ENCODE measurements at places on chromosomes 7 and 10.

GRCh38 chr10:963655-964054 lies 24.6 kb upstream of the GTPBP4 start:
- DNase-seq: no peak

DNA sequence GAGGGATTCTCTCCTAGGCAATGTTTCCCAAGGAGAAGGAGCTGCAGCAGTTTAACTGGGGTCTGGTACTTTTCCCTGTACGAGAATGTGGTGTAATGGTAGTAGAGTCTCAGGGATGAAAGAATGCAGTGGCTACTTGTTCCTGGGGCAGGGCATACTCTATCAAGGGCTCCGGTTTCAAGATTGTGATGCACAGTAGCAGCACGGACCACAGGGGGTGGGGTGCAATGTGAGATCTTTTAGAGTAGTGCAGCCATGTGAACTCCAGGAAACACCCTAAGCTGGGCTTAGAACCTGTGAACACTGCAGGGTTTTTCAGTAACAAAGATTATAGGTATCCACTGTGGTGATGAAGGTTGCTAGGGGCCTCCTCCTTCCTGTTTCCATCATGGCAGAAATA lies 903.9 kb downstream of the NRG3 start:
- DNase-seq: no peak

GRCh38 chr7:108613147-108613948 lies 43.7 kb downstream of the DNAJB9 start:
- DNase-seq: no peak

DNA sequence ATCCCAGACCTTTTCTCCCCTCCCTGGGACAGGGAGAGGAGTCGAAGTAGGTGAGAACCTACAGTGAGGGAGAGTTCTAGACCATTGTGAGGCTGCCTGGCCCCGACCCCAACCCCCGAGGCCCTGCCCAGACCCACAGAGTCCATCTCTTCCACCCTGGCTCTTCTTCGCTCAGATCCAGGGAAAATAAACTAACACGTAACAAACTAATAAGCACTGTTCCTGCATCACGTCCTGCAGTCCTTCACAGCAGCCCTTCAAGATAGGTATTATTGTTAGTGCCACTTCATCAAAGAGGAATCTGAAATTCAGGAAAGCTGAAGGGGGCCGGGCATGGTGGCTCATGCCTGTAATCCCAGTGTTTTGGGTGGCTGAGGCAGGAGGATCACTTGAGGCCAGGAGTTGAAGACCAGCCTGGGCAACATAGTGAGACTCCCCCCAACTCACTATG lies at the start of gene SPACDR:
TSS of gene SPACDR (minus strand) at position 51 of the 451 bp plus-strand sequence. CDS start 235 bp downstream, outside the sequence.
- no peak for DNase-seq

DNA sequence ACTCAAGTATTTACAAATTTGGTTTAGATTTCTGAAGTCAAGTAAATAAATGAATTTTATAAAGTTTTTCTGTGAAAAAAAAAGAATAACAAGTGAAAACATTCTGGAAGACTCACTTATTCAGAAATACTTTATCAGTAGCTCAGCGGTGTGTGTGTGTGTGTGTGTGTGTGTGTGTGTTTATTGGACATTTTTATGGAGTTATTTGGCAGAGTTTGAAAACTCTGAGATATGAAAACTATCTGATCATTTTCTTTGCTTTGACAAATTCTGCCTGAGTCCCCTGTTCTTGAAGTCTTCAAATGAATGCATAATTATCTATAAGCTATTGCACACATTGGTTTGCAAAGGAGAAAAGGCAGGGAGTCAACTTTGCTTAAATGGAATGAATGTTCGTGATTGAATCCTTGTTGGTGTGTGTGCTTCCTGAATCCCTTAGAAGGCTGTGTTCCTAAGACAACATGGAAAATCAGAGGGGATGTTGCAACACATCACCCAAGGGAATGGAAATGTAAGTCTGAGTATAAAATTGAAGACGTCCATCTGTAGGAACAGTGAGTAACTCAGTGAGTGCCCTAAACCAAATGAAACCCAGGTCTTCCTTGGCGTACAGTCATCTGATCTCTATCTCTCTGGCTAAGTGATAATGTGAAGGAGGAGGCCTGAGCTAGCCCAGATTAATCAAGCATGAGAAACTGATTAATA lies 160.9 kb downstream of the REEP3 start:
- DNase-seq: no peak

DNA sequence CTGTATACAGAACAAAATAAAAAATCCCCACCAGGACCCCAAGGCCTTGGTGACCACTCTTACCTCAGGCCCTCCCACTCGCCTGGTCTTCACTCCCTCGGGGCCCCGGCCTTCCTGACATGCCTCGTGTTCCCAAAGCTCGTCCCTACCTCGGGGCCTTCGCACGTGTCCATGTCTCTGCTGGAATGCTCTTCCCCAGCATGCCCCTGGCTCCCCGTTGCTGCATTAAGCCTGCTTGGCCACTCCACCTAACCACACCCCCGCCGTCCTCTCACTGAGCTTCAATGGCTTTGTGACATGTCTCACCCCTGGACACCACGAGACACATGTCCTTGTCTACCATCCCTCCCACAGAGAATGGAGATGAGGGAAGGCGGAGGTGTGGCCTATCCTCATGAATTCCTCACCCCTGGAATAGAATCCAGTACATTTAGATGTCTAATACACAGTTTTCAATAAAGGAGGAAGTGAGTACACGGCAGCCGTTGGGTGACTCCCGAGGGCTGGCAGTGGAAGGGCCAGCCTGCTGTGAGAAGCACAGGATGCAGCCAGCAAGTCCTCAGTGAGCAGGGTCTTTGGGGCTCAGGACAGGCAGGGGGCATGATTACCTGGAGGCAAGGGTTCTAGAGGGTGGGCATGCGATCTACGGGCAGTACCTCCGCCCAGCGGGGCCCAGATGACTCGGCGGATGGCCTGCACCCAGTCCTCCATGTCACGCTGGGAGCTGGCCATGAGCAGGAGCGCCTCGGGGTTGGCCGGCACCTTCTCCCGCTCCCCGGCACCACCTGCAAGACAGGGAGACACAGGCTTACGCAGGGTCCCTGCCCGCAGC lies 125.7 kb downstream of the ARHGAP22 start:
- no peak for DNase-seq

Data from activated CD8-positive, alpha-beta memory T cell treated with anti-CD3 and anti-CD28 coated beads for 1 hour (primary cell).